ENCODE measurements at places on chromosomes 2 and 18.

DNA sequence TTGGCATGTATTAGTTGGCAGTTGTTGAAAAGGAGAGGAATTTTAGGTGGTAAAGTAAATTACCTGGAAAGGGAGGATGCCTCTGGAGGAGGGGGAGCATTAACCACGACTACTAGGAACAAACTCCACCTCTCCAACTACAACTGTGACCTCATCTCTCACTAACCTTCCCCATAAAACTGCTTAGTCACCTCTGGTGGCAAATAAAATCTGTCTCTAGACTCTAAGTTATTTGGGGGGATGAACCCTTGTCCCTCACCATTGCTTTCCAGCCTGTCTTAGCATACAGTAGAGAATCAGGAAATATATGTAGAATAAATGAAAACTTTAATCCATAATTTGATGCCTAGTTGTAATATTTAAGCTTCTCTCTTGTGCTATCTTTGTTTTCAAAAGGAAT lies 27.6 kb upstream of the MYO1B start:
- DNase-seq = no peak

DNA sequence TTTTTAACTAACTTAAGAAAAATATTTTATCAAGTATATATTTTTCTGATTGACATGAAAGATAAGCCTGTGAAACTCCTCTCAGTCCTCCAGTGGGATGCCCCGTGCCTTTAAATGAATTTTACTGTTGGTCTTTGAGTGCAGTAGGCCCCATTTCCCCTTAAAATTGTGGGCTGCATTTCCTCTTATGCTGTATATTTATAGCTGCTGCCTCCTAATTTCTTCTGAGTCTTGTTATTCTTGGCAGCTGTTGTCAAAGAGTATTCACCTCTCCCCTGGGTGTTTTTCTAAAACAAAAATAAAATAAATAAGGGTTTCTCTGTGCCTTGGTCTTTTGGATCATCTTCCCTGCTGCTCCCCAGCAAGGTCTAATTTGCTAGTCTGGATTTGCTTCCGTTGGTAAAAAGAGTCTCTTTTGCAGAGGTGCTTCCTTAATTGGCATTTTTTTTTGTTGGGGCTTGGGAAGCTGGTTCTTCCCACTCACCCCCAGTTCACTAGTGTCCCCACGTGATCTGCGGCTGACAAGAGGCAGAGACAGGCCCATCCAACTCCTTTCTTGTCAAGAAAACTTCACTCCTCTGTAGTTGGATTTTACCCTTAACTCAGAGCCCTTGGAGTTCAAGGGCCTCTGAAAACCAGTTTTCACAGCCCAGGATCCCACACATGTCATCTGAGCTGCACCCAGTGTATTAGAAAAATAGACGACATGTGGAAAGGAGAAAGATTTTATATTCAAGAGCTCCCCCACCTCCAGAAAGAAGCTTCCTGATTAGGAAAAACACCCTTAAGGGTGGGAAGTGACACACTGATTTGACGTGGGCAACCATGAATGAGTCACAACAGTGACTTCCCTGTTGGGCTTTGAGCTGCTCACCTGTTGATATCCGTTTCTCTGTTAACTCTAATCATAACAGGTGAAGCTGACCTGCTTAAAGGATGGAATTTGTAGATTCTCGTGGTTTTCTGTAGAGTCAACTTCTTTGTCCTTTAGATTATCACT lies 431.5 kb downstream of the DCDC2C start:
- no peak for DNase-seq

GRCh38 chr2:28173377-28173776 lies 219.3 kb upstream of the FOSL2 start:
- no peak for DNase-seq

- DNase-seq = no peak
Observed at GRCh38 chr2:83817511-83817910, 641.6 kb downstream of the SUCLG1 start.

- no peak for DNase-seq
Observed at GRCh38 chr2:203830304-203831055, 37.1 kb upstream of the CTLA4 start.

- no peak for DNase-seq
Observed at GRCh38 chr2:45942237-45942738, 290.8 kb downstream of the PRKCE start.

DNA sequence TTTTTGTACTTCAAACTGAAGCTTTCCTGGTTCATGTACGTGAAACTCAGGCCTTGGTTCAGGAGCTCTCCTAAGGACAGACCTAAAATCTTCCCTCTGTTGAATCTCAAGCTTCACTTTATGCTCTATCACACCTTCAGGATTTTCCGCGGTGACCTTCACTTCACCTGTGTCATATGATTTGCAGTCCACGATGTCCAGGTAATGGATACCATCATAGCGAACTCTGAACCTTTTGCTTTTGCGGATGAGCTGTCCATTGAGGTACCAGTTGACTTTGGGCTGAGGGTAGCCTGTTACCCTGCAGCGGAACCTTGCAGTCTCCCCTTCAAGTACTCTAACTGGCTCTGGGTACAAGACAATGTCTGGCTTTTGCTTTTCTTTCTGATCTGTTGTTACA lies 31.2 kb downstream of the TTN start:
- no peak for DNase-seq

DNA sequence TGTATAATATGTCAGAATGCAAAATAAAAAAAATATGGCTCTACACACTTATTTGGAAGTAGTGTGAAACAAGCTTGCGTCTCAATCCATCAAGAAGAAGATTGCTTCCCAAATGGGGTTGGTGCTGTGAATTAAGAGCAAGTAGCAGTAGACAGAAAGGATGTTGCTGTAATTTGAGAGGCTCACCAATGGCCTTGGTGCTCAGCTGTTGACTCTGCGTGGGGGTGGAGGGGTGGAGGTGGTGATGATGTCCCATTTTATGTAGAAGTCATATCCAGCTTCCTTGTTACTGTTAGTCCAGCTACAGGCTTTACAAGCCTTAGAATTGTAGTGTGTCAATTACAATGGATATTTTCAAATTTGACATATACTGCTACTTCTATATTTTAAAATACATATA lies 223.4 kb upstream of the RND3 start:
- no peak for DNase-seq

Measured in stimulated activated CD8-positive, alpha-beta memory T cell treated with anti-CD3 and anti-CD28 coated beads, Interleukin-2, amount 100 ng/mL, for 1 hour (primary cell).